CD4-positive, alpha-beta T cell treated with Interleukin-6 at 100 ng/mL for 8 hours (primary cell): ENCODE measurements at places on chromosomes 1 and 21.

GRCh38 chr1:58568271-58568860 is 8.7 kb downstream of the TACSTD2 start:
- no peak for DNase-seq

GRCh38 chr1:246302251-246302625 is 204.8 kb downstream of the SMYD3 start:
- no peak for DNase-seq

DNA sequence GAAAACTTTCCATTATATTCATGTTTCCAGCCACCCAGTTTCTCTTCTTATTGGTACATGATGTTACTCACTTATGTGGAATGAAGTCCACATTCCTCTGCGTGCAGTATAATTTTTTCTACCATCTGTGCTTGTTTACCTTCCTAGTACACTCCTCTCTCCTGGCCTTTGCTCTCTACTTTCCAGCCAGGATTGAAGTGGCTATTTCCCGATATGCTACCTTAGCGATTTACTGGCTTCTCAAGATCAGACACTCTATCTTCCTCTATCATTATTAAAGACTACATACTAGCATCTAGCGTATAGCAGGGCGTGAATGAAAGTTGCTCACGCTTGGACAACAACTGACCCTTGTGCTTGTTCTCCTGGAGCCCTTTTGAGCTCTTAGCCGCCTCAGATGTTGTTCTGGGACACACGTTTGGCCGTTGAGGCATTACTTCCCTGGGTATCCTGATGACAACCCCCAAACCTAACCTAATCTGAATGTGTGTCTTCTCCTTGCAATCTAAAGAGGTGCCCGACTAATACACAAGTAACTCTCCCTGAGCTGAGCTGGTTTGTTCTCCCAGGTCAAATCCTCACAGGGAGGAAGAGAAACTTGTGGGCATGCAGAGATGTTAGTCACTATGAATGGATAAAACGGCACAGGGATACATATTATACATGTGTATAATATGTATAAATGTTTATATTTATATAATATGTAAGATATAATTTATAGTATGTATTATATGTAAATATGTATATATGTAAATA is 13.4 kb upstream of the MTARC2 start:
- no peak for DNase-seq

- no peak for DNase-seq
Measured at GRCh38 chr1:116096013-116096618, 15.1 kb upstream of the MAB21L3 start.

- DNase-seq: no peak
Measured at GRCh38 chr1:208219659-208220282, 24.4 kb downstream of the PLXNA2 start.

DNA sequence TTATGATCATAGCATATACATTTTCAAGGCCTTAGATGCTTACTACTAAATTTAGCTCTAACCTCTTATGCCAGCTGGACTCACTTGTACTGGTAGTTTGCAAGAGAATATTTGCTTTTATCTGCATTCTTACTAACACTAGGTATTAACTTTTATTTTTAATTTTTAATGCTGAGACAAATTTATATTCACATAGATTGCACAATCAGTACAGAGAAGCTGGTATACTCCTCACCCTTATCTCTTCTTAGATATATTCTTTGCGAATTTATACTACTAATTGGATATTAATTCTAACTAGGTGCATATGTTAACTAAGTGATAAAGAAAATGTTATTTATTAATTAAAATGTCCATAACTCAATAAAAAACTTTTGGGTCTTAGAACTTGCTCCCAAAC is 561.8 kb upstream of the PRMT6 start:
- no peak for DNase-seq

DNA sequence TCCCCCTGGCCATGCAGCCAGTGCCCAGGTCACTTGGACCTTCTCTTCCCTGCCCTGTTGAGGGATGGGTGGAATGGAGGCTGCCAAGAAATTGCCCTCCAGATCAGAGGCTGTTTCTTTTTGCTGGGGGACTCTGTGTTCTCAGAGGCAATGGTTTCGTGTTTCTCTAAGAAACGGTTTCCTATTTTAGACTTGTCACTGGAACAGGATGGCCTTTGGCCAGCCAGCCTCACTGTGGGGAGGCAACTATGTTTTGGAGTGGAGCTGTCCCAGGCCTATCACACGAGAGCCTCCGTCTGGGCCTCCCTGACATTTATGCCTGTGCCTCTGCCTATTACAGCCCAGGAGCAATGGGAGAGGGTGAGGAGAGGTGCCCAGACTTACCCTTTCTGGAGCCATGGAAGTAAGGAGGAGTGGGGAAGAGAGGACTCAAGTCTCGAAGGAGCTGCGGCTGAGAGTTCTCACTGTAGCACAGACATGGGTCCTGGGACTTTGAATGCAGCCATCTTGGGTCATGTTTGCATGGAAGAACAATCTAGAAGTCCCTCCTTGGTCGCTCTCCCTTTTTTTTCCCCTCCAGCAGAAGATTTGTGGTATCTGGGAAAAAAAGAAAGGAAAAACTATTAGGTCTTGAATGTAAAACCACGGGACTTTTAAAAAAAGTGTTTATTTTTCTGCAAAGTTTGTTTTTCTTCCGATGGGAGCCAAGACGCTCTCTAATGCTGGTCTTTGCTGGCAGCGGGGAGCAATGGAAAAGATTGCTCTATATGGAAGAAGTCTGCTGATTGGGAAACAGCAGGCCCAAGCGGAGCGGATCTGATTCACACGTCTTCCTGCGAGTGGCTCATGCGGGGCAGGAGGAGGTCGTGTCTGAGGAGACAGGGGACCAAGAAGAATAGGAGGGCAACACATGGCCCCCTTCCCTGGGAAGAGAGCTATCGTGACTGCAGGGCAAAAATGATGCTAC is 219.2 kb downstream of the FOXD2 start:
- no peak for DNase-seq

GRCh38 chr1:37317870-37318467 is 156.4 kb upstream of the ZC3H12A start:
- no peak for DNase-seq

GRCh38 chr1:55597910-55598309 is 382.7 kb upstream of the USP24 start:
- no peak for DNase-seq
